ENCODE measurements at places on chromosomes 5 and 9.

DNA sequence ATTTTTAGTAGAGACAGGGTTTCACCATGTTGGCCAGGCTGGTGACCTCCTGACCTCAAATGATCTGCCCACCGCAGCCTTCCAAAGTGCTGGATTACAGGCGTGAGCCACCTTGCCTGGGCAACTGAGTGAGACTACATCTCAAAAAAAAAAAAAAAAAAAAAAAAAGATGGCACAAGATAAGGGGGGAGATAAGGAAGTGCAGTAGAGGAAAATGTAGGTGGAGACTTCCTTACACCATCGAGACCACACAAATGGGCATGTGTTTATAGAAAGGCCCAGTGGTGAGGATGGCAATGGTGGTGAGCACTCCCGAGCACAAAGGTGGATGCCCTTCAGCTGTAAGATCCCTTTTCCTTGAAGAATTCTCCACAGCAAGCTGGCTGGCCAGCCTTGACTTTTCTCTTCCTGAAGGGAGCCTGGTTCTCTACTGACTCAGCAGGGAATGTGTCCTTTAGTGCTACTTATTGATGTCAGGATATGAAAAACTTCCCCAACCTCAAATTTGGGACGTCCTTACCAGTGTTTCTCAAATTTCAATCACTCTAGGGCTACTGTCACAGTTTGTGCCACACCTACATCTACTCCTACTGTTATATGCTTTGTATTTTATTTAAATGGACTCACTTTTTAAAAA, 28.2 kb downstream of the ERGIC1 start:
- DNase-seq, result no peak

- no peak for DNase-seq
These were observed 7.7 kb downstream of the AHRR start for GRCh38 chr5:329121-329735.

GRCh38 chr9:133103183-133103986, 17.7 kb downstream of the RALGDS start:
- DNase-seq, result no peak

GRCh38 chr9:77598524-77598923, 49.6 kb downstream of the GNA14 start:
- no peak for DNase-seq

- DNase-seq, result no peak
These were observed 533.0 kb downstream of the BNC2 start for GRCh38 chr9:16337322-16338029.

GRCh38 chr9:126363847-126364671, 37.4 kb downstream of the MVB12B start:
- DNase-seq, result no peak

GRCh38 chr5:64190562-64191306, 25.1 kb downstream of the RNF180 start:
- DNase-seq, result no peak

- DNase-seq, result no peak
These were observed 48.4 kb downstream of the PPARGC1B start for GRCh38 chr5:149778303-149779123.

- no peak for DNase-seq
These were observed 6.8 kb upstream of the ZBTB34 start for GRCh38 chr9:126853667-126854066.

DNA sequence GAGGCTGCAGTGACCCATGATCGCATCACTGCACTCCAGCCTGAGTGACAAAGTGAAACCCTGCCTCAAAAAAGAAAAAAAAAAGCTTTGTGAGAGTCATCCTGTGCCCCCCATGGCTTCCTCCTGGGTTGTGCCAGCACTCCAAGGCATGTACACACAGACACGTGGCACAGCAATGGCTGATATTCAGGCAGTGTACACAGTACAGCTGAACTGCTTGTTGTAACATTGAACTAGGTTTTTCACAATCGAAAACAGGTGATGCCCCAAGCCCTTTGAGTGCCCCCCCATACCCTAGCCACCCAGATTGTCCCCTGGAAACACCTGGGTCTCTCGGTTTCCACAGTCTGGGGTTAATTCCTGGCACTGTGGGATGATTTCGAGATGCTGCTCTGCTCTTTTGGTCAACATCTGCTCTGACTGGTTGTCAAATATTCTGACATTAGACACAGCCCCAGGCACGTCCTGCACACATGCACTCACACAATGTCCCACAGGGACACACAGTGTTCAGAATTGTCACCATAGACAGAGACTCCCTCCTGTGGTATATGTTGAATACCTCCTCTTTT, 9.2 kb downstream of the SPINK4 start:
- DNase-seq, result no peak

DNA sequence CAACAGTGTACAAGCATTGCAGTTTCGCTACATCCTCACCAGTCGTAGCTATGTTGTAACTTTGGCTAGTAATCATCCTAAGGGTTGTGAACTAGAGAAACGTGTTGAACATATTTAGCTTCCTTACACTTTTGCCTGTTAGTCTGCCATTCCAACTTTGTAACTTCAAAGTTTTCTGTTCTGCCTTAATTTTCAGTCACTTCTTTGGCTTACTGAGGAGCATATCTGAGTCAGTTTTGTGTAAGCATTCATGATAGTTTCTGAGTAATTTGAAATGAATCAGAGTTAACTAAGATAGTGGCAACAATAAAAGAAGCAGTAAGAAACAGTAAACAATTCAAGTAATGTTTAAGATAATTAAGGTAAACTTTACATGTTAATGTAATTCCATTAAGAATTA, 58.9 kb upstream of the MCCC2 start:
- DNase-seq, result no peak

GRCh38 chr9:128243215-128244018, 32.4 kb downstream of the GOLGA2 start:
- DNase-seq, result no peak

DNA sequence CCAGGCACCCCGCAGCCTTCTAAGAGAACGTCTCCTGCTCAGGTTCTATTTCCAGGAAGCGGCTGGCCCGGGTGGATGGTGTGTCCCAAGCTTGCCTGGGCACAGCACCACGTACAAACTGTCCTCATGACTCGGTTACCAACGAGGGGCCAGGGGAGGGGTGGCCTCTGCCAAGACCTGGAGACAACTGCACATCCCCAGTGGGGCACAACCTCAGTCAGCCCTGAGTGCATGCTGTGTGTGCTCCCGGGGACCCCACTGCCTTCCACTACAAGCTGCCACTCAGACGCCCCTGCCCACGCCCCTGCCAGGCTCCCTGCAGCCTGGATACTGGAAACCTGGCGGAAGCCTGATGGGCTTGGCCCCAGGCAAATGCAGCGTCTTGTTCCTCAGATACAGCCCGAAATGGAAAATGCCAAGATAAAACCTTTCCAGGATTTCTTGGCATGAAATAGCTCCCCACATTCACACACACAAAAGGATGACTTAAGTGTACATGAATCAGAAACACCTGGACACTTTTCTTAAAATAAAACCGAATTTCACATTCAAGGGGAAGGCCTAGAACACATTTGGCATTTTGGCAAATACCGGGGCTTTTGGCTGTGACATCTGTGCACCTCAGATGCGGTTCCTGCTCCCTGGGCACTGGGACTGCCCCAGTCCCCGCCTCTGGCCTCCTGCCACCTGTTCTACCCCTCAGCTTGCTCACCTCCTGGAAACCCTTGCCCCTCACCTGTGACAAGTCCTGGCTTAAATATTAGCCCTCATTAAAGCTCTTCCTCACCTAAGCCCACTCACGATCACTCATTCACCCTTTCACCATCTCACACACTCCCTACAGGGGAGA, 62.5 kb downstream of the COL23A1 start:
- DNase-seq, result no peak

DNA sequence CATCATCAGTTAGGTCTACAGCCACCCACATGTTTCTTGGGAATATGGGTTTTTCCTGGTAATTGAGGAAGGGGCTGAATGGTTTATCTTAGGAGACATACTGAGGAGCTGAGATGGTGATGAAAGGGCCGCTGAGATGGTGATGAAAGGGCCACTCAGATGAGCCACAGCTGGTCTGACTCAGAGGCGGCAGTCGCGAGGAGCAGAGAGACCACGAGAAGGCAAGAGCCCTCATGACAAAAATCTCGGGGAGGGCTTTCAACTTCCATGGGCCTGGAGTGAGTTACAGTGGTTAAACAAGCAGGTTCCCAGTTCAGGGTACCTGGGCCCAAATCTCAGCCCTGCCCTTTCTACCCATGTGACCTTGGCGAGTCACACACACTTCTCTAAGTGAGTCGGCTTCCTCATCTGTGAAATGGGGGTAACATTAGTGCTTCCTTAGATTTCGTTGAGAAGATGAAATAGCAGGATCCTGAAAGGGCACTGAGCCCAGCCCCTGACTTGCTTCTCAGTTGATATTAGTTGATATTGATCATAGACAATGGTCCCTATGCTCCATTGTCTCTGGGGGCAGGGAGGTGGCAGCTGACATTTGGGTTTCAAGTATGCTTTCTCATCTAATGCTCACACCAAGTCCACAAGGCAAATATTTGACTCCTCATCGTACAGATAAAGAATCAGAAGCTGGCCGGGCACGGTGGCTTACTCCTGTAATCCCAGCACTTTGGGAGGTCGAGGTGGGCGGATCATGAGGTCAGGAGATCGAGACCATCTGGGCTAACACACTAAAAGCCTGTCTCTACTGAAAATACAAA, 169.5 kb downstream of the RGS3 start:
- peak; percentile 9 for DNase-seq

- no peak for DNase-seq
These were observed 16.6 kb upstream of the NCS1 start for GRCh38 chr9:130155647-130156046.

GRCh38 chr5:115767424-115767823, 49.0 kb downstream of the CDO1 start:
- DNase-seq, result no peak

DNA sequence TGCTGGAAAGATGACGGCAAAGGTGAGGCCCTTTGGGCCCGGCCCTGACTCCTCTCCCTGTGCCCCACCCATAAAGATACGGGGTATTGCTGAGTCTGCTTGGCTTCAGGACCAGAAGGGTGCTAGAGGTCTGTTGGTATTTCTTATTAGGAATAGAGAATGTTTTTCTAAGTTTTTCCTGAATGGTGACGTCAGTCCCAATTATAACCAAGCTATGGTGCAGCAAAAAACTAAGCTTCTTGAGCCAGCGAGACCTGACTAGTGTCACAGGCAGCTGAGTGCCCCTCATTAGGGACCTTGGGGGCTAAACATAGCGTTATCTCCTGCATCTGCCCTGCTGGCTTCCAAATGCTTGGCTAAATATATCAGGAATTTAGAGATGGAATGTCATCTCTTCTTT, 151.0 kb upstream of the TBC1D2 start:
- DNase-seq, result no peak

GRCh38 chr5:81899123-81899522, 72.7 kb upstream of the ATG10 start:
- no peak for DNase-seq

GRCh38 chr5:125394661-125395280, 648.3 kb upstream of the ZNF608 start:
- DNase-seq, result no peak

- DNase-seq, result no peak
These were observed 243.0 kb upstream of the ITGA1 start for GRCh38 chr5:52544738-52545137.

- no peak for DNase-seq
These were observed 232.1 kb upstream of the PCSK5 start for GRCh38 chr9:75658301-75658905.

All from stimulated activated CD8-positive, alpha-beta memory T cell treated with anti-CD3 and anti-CD28 coated beads, Interleukin-7, amount 100 ng/mL, for 48 hours (primary cell).